T-helper 2 cell treated with Interferon-gamma antibody and Interleukin-4, amounts not matched to agents 5 μg/mL and 100 μg/mL, for 36 hours (primary cell): ENCODE measurements at places on chromosomes 16 and 17.
A peak's percentile ranks its signal among the peaks of the same experiment; 100 is the strongest.

- DNase-seq = no peak
Measured at GRCh38 chr16:68134644-68135043, 49.5 kb downstream of the NFATC3 start.

DNA sequence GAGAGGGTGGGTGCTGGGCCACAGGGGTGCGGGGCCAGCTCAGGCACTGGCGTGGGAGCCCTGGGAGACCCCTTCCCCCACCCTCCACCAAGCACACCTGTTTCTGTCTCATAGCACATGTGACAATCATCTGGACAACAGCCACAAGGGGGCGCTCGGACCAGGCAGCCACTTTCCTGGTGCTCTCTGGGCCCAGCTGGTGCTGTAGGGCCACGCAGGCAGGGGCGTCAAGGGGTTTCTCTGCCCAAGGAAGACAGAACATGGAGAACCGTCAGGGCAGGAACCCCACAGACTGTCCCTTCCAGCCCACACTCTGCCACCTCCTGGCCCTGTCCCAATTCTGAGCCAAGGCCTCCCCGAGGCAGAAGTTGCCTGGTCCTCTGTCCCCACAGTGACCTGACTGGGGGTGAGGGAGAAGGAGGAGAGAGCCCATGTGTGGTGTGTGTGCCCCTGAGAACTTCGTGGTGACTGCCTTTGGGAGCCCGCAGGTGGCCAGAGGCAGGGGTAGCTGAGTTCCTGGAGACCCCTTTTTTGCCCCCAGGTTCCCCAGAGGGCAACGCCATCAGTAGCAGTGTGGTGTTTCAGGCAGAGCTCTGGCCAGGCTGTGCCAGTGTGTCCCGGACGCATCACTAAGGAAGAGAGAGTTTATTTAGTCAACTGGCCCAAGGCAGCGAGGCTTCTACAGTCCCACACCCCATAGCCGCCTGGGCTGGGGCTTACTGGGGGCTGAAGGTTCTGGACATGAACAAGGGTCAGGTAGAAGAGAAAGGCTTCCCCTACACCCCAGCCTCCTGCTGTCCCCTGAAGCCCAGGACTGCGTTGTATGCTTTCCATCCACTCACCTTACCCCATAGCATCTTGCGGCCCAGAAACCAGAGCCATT, 3.1 kb upstream of the SETD6 start:
- peak; percentile 65 for DNase-seq

DNA sequence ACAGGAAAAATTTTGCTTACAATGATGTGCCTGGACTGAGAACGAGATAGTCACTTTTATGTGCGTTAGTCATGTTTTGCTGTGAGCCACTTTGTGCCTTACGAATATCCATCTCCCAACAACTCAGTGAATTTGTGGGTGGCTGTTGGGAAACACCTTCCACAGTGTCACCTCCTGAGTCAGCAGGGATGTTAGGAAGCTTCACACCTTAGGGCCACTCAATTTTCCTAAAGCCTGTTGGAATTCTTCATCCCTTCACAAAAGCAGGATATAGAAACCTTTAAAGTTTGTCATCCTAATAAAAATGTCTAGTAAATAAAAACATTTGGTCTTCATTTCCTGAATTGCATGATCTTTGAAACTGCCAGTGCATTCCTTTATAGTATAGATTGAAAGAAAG, 4.3 kb upstream of the KRTAP3-1 start:
- DNase-seq = no peak

DNA sequence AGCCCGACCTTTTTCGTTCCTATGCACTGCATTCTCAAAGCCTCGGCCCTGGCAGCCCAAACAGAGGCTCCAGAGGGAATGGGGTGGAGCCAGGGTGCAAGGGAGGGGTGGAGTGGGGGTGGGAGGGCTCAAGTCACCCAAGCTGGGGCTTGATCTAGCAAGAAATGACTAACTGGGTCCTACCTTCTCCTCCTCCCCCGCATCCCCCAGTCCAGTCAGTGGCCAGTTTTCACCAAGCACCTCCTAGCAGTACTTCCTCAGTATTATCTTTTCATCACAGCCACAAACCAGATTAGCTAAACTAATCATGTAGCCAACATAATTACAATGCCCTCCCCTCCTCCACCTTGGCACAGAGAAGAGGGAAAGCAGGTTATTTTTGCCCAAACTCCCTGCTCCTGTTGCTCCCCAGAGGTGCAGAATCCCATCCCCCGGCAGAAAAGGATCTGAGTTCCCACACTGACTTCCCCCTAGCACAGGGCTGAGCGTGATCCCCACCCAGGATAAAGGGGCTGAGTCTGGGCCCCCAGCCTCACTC, 2.2 kb downstream of the JUP start:
- peak; percentile 13 for DNase-seq

DNA sequence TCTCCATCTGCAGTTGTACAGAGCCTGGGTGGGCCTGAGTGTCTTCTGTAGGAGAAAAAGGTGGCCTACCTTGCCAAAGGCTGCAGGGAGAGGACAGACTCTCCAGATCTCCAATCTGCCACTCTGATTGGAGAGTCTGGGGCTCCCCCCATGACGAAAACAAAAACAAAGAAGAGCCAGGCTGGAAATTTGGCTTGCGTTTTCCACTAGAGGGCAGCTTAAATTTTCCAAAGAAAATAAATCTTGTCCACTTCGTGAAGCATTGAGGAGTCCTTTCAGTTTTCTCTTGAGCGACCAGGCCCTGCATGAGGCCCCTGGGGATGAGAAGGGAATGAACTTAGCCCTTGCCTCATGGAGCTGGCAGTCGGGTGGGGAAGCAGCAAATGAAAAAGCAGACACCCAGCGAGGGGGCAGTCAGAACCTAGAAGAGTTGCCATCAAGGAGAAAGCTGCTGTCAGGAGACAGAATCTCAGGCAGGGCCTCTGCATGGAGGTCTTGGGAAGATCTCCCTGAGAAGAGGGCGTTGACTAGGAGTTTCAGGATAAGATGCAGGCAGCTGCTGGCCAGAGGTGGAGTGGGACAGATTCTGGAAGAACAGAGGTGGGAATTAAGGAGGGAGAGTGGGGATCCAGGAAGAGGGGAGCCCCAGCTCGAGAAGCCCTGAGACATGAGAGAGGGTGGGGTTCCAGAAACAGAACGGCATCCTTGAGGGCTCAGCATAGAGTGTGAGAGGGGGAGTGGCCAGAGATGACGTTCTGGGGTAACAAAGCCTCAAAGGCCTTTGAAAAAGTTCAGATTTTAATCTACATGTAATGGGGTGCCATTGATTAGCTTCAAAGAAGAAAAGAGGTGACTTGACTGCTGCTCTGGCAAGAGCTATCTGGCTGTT, 8.4 kb upstream of the SHCBP1 start:
- DNase-seq = no peak

GRCh38 chr17:12398441-12399051, 267.1 kb upstream of the MYOCD start:
- no peak for DNase-seq

GRCh38 chr17:57396511-57396921, 140.2 kb downstream of the MSI2 start:
- DNase-seq = no peak

DNA sequence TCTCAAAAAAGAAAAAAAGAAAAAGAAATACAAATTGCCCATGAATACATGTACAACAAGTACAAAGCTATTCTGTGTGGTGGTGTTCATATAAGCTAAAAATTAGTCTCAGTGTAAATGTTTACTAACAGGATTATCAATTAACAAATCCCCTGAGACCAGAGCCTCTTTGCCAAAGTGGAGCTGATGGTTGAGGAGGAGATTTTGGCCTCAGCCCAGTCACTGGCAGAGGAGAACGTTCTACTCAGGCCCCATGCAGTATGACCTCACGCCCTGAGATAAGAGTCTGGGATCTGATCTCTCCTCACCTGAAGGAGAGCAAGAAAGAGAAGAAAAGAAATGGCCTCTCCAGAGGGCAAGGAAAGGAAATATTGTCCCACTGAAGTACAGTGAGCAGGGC, 35.5 kb upstream of the NOL11 start:
- DNase-seq = no peak

GRCh38 chr17:50642071-50642721, 7.5 kb downstream of the ABCC3 start:
- DNase-seq = no peak

GRCh38 chr17:42548070-42548837, 4.5 kb upstream of the HSD17B1 start:
- peak; percentile 68 for DNase-seq

GRCh38 chr17:81984773-81985410, 7.5 kb downstream of the ASPSCR1 start:
- DNase-seq = no peak

- DNase-seq = no peak
Measured at GRCh38 chr16:59950431-59950830, 1216.3 kb upstream of the GOT2 start.

GRCh38 chr17:6981426-6981825, 14.4 kb upstream of the ALOX12 start:
- DNase-seq = no peak

DNA sequence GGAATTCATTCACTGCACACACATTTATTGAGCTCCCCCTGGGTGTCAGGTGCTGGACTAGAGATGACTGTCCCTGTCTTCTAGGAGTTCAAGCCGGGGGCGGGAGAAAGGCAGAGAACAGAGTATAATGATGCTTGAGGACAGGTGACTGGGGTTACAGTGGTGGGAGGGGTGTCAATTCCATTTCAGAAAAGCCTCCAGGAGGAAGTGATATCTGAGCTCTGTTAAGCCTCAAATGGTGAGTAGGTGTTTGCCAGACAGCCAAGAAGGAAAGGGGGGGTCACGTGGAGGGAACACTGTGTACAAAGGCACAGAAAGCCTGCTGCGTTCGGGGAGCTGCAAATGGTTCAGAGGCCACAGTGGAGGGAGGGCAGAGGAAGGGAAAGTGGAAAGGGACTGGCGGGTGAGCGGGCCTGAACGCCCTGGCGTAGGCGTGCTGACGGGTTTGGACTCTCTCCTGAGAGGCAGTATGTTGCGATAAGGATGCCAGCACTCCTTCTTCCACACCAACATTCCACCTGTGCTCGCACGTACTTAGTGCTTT, 9.7 kb upstream of the NXPH3 start:
- DNase-seq = peak; percentile 42

- no peak for DNase-seq
Measured at GRCh38 chr17:77694391-77695363, 263.8 kb upstream of the TNRC6C start.

- DNase-seq = no peak
Measured at GRCh38 chr16:21617607-21618006, 18.2 kb downstream of the METTL9 start.

DNA sequence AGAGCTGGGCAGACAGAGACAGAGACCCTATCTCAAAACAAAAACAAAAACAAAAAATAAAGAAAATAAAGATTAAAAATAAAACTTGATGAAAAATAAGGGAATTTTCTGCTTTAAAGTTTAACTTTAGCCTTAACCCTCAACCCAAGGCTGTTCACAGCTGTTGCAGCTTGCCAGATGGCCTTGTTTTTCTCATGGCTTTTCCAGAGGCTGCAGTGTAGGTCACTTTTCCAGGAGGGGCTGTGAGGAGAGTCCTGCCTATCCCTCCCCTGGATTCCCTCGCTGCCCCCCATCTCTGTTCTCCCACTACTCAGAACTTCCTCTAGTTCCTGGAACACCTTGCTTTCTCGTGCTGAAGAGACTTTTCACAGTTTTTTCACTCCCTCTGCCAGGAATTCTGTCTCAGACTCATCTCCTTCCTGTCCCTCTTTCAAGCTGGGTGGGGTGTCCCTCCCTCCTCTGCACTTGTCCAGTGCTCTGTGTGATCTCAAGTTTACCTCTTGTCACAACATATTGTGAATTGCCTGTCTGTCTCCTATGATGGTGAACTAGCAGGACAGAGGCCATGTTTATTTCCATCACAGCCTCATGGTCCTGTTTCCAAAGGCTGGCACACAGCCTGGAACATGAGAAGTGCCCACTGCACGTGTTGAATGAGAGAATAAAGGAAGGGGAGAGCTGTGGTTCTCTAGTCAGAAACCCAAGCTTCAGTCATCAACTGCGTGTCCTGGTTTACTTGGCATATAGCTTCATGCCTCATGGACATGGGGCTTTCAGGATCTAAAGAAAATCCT, 69.9 kb upstream of the MSI2 start:
- no peak for DNase-seq

GRCh38 chr17:63946440-63947363, 14.6 kb upstream of the CD79B start:
- peak; percentile 49 for DNase-seq
